ENCODE measurements at places on chromosomes 2 and 18. TPM values are rescaled to one million over a fixed set of nuclear protein-coding genes. Genes with fewer than 3 reads are reported as not detected.

ASIC4 gene
- 0.07 TPM for polyA plus RNA-seq

GALM gene
- 63.8 TPM for polyA plus RNA-seq

MBD1 gene
- 64.7 TPM for polyA plus RNA-seq

GRCh38 chr2:241138471-241138870 lies 10.8 kb downstream of the PASK start:
- no peak for DNase-seq

- DNase-seq: no peak
These were observed 73.4 kb upstream of the ATL2 start for GRCh38 chr2:38450509-38450908.

- DNase-seq: no peak
These were observed 1.7 kb upstream of the CTDSP1 start for GRCh38 chr2:218397820-218398436.

Measured in right renal pelvis (tissue), 4 donors.